ENCODE measurements at places on chromosomes 1 and 21.

DNA sequence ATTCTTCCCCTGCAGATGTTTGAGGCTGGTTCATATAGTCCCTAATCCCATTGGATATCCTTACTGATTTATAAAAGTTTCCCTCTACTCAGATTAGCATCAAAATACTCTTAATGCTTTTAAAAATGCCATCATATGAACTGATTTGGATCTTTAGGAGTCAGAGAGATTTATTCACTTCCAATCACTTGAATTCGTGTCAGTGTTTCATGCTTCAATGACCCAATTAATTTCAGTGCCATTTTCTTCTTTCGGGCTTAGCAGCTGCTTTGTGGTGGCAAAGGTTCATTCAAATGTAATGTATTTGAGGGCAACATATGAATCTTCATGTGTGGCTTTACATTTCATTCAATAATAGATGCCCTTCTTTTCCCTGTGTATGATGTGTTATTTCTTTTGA is 2.2 kb upstream of the TSEN15 start:
- no peak for DNase-seq

GRCh38 chr1:160308451-160309184 is 23.7 kb upstream of the PEX19 start:
- DNase-seq = no peak

GRCh38 chr1:230986976-230987375 is 8.1 kb downstream of the ARV1 start:
- no peak for DNase-seq

- no peak for DNase-seq
These were observed 321.2 kb downstream of the HLX start for GRCh38 chr1:221200464-221200863.

GRCh38 chr1:27569088-27569460 is 34.9 kb downstream of the AHDC1 start:
- no peak for DNase-seq

GRCh38 chr1:1079408-1080121 is 5.5 kb upstream of the RNF223 start:
- peak; percentile 50 for DNase-seq

GRCh38 chr1:170578359-170578758 is 46.4 kb downstream of the GORAB start:
- no peak for DNase-seq

GRCh38 chr1:43276673-43277072 is 6.9 kb downstream of the TMEM125 start:
- DNase-seq = no peak

DNA sequence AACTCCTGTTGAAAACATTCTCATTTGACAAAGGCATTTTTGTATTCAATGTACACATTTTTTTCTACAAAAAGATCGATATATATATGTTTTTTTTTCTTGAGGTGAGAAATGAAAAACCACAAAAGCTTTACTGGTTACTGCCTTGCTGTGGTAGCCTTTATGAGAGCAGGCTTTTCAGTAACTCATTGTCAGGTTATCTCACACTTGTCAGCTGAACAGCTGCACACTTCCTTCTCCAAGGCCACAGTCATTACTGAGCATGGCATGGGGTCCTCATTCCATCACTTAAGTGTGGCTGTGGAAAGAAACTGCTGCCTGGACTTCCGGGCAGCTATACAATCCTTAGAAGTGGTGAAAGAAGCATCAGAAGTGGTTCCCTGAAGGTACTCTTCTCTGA is 169.3 kb upstream of the ZP4 start:
- DNase-seq = no peak

DNA sequence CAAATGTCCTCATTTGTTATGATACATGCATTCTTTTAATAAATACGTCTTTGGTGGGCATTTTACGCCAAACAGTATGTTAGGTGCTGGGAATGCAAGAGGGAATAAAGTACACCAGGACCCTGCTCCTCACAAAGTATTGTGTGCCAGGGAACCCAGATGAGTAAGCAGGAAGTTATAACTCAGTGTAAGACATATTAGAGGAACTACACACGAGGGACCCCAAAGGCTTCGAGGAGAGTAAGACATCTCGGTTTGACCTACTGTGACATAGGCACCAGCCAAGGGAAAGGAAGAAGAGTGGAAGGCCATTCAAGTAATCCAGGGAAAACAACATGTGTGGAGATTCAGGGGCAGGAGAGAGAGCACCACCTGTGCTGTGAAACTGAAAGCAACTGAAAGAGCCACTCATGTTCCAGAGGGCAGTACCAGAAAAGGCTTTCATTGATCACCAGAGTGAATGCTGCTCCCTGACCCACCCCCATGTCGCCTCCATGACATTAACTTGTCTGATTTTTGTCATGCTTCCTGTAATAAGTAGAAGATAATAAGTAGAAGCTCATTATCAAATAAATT is 542.5 kb upstream of the PKN2 start:
- no peak for DNase-seq

- DNase-seq = no peak
These were observed 36.1 kb downstream of the BRINP2 start for GRCh38 chr1:177206831-177207355.

DNA sequence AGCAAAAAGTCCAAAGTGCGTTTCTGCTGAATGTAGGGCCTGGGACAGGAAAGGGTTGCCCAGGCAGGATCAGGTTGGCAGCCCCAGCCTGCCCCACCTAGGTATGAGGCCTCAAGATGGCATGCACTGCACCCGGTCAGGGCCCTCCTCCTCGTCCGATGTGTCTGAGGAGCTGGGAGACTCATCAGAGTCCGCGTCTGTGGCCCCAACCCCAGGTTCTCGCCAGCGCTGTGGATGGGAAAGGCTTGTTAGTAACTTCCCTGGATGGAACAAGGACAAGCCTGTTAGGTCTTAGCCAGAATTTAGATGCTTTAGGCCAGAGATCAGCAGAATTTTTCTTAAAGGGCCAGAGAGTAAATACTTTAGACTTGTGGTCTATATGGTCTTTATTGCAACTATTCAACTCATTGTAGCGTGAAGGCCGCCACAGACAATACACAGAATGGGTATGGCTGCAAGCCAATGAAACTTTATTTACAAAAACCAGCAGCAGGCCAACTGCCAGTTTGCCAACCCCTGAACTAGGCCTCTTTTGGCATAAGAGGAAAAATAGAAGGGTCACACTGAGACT is 12.4 kb downstream of the PEA15 start:
- DNase-seq = no peak

DNA sequence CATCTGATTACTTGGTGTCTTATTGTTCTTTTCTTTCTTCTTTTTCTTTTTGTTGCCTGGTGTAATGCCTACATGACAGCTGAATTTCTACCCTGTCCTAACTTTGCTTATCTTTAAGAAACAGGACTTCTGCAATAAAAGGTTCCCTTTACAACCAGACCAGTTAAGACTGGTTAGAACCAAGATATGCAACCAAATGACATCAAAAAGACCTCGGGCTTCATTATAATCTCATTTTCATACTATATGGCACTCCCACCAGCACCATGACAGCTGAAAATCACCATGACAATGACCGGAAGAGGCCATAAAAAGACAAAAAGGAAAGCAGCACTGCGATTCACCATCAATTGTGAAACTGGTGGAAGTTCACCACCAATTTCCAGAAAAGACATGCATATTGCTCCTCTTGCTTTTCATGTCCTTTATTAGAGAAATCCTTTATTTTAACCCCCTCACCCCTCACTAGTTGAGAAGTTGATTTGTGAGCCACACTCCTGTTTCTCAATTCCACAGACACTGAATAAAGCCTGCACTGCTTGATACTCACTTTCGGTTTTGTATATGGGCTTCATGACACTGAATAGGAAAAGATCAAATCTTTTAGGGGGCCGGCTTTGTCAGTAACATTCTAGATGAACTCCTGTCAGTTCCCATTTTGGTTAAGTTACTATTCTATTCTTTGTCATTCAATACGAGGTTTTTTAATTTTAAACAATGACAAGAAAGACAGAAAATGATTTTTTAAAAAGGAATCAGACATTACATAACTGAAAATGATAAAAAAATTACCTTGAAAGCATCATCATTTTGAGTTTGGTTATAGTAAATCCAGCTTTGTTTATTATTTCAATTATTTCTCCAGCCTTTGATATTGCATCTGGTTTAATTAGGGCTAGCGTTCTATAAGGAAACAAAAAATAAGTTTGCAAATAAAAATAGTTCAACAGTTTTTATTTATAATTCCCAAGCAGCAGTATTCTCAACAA is 58.1 kb downstream of the NME7 start:
- no peak for DNase-seq

DNA sequence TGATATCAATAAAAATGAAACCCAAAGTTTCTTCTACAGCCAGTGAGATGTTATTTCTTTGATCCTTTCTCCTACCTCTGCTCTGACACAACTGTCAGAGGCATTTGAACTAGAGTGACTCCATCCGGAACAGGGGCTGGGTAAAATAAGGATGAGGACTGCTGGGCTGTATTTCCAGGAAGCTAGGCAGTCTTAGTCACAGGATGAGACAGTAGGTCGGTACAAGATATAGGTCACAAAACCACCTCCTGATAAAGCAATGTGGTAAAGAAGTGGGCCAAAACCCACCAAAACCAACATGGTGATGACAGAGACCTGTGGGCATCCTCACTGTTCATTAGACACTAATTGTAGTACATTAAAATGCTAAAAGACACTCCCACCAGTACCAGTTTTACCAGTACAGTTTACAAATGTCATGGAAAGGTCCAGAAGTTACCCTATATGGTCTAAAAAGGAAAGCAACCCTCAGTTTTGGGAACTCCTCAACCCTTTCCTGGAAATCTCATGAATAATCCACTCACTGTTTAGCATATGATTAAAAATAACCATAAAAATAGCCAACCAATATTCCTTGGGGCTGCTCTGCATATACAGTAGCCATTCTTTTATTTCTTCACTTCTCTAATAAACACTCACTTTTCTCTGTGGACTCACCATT is 96.7 kb downstream of the GABPA start:
- no peak for DNase-seq

DNA sequence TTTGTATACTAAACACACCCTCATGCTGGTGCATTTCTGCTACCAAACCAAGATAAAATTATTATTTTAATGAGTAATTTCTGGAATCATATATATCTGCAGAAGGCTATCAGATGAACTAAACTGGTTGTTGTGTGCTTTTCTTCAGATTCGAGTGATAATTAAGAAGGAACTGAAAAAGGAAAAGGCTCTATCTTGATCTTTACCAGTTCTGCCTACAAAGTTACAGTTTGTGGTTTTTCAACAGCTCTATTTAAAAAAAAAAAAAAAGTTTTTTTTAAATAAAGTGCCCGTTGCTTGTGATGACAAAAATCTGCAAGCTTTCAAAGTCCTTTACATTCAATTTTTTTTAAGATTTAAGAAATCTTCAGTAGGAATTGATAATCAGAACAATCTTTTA is 13.6 kb downstream of the DENND1B start:
- no peak for DNase-seq

- DNase-seq = peak; percentile 45
These were observed 58.6 kb downstream of the ADARB1 start for GRCh38 chr21:45132841-45133573.

- no peak for DNase-seq
These were observed 18.6 kb upstream of the PADI1 start for GRCh38 chr1:17186216-17186909.

DNA sequence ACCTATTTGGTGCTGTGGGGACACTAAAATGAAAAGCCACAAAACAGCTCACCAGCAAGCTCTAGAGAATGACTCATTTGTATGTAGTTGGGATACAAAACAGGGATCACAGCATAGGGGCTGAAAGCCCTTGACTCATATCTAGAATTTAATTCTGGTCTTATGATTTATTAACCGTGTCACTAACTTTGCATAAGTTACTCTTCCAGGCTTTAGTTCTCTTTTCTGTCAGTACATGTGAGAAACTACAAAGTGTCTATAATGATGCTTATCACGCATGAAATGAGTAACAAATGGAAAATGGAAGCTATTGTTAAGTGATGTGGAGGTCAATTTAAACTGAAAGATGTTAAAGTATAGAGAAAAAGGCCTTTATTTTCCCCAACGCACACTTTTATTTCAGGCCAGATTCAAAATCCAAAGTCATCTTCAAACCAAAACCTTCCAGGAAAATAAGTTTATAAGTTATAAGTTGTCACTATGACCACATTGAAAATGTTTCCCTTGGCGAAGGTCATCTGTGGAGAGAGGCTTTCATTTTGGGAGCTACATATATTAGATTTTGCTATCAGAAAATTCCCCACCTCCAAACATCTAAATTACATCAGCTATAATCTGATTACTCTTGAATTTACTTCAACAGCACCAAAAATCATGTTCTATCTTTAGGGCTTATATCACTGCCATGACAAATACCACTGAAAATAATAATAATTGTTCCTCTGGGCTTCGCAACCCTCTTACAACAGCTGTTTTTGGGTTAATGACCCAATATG is 430.5 kb downstream of the MRPL39 start:
- DNase-seq = no peak

- DNase-seq = no peak
These were observed 574.7 kb upstream of the ZP4 start for GRCh38 chr1:238465449-238465848.

DNA sequence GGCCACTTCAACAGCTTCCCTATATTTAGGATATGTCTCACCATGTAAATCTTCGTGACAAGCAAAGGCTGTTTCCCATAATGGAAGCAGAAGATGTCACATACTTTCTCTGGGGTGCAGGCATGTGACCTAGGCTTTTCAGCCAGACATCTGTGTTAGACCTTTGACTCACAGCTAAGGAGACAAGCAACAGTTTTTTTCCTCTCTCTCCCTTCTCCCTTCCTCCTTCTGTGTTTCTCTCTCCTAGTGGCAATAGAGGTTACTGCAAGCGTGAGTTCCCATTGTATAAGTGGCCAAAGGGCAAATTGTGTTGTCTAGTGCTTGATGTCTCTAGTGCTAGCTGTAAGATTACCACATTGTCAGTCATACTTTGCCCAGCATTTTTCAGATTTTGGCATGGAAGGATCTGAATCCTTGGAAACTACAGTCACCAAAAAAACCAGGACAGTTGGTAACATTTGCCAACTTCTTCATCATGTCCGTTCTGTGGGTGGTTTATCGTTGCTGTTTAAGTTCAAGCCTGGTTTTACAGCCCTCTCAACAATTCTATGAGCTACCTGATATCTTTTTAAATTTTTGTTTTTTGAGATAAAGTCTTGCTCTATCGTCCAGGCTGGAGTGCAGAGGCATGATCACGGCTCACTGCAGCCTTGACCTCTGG is 44.4 kb upstream of the RABGAP1L start:
- no peak for DNase-seq

DNA sequence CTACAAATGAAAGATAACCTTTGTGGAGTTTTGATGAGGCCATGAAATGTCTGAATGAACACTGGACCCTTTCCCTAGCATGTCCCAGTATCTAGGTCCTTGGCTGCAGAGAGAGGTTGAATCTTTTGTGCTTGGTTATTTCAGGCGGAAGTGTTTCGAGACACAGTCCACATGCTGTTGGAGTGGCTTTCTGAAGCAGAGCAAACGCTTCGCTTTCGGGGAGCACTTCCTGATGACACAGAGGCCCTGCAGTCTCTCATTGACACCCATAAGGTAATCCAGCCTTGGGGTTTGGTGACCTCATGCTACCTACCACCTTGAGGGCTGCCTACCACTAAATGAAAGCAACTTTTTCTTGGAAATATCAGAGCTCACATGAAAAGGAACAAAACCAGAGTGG is 38.9 kb upstream of the BMP8A start:
- no peak for DNase-seq

GRCh38 chr1:32220746-32221580 is 1.2 kb downstream of the TMEM234 start:
- no peak for DNase-seq

GRCh38 chr1:199794105-199794863 is 233.2 kb upstream of the NR5A2 start:
- DNase-seq = no peak

GRCh38 chr1:36384542-36385409 is 948 bp downstream of the STK40 start:
- DNase-seq = peak; percentile 29
